NCI-H1436 treated with DMSO at 0.1 percent for 48 hours (cell line): ENCODE measurements at places on chromosomes 2 and 18.

DNA sequence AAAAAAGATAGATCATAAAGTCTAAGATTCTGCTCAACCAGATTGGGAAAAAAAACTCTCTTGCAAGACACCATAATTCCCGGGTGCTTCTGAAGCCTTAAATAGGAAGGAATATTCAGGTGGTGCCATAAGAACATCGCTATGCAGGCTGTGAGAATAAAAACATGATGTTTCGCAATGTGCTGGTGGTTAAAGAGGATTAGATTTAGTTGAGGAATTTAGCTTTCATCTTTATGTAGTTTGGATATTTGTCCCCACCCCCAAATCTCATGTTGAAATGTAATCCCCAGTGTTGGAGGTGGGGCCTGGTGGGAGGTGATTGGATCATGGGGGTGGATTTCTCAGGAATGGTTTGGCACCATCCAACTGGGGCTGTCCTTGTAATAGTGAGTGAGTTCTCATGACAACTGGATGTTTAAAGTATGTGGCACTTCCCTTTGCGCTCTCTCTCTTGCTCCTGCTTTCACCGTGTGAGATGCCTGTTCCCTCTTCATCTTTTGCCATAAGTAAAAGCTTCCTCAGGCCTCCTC is 132.2 kb downstream of the AKAIN1 start:
- no peak for DNase-seq

DNA sequence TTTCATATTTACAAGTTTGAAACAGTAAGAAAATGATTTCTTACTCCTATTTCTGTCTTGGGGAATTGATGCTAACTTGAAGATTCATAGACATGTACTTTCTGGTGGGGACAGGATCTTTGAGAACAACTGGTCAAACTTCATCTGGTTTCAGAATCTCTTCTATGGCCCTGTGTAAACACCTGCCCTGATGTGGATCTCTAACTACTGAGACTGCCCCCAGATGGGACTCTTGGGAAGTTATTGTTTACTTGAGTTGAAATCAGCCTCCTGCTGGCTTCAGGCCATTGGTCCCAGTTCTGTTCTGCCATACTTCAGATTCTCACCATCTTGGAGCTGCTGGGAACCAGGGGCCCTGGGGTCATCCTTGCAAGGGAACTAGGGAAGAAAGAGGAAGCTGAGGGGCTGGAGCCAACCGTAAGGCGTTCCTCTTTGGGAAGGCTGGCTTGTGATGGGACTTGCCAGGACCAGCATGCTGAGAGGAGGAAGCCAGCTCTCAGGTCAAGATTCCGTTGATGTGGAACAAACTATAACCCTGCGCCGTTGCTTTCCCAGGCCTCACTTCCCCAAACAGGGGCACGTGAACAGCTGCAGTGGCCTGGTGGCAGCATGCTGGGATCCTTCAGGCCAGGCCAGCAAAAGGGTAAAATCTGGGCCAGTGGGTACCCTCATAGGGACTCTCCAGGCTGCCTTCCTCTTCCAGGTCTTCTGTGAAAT is 135.5 kb upstream of the CXCR4 start:
- DNase-seq: no peak

DNA sequence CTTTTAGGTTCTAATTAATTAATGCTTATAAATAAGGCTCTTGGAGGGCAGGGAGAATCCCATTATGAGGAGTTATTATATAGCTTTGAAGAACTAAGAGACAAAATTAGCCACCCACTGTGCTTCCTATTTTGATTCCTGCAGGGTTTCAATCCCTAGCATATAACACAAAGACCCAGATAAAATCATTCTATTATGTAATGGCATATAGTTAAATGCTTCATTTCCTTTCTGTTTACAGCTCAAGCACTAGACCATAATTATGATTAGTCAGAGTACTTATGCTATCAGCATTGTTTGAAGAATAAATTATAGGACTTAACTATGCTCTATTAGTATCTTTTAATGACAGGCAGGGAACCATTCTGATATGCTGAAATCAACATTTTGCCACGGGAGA is 9.1 kb downstream of the GPR155 start:
- peak; percentile 80 for DNase-seq

GRCh38 chr2:54672590-54673456 is 50.6 kb upstream of the EML6 start:
- no peak for DNase-seq

DNA sequence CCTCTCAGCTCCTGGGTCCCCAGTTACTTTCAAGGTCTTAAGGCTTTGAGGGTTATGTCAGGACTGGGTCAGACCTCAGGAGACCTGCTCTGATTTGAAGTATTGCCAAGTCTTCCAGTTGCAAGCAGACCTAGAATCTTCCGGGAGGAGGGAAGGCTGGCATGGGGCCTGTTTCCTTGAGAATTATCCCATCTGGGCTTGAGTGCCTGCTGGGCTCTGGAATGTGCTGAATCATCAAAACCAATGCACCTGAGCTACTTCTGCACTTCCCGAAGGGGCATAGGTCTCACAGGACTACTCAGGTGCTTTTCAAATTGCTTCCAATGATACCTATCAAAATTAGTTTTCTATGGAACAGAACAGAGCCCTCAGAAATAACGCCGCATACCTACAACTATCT is 327.3 kb downstream of the XIRP2 start:
- DNase-seq: no peak

DNA sequence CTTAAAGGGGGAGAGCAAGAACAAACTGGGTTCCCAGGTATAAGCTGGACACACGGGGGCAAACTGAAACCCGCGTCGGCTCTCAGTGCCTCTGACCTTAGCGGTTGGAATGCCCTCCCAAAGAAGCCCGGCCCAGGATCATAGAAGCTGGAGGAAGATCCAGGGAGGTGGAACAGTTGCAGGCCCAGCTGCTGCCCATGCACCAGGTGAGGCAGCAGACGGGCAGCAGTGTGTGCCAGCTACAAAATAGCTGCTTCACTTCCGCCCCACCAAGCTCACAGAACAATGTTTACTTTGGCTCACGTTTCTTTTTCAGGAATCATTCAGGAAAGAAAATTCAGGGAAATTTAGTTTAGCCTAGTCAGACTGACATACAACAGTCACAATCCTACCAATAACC is 3.9 kb upstream of the ERMN start:
- DNase-seq: no peak

GRCh38 chr2:196915507-196916189 is 10.9 kb downstream of the PGAP1 start:
- DNase-seq: no peak

GRCh38 chr2:185644828-185645227 is 93.8 kb upstream of the FSIP2 start:
- DNase-seq: no peak

DNA sequence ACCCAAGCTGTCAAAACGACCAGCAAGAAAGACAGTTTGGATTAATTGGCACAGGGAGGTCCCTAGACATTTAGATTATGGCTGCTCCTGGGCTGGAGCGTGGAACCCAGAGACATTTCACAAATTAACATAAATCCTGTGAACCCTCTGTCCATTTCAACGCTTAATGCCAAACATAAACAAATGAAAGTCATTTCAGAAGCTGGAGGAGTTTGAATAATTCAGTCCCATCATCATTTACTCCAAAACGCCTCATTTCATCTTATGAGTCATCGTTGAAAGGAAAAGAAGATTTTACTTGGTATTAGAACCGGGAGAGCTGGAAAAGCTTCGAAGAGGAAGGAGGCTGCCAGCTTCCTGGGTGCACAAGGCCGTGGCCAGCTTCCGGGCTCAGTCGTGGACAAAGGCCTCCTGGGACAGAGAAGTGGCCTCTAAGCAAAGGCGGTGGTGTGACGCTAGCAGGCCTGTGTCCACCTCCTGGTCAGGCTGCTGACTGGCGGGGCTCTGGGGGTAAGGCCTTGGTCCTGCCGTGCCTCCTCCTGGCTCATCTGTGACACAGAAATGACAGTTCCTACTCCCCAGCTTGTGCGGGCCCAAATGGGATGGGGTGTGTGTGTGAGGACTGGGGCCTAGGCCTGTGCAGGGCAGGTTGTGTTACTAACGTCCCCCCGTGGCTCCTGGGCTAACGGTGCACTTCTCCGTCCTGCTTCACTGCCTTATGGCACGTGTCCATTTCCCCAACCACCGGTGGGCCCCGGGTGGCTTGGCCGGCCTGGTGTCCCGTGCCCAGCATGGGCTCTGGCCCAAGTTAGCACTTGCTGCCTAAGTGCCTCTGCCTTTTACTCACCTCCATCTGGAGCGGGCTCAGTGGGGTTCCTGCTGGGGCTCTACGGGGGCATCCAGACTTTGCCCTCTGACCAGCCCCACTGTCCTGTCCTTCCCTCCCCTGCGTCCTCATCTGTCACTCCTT is 71.6 kb downstream of the RRM2 start:
- DNase-seq: no peak

- no peak for DNase-seq
Measured at GRCh38 chr2:233979748-233980147, 62.6 kb downstream of the TRPM8 start.

DNA sequence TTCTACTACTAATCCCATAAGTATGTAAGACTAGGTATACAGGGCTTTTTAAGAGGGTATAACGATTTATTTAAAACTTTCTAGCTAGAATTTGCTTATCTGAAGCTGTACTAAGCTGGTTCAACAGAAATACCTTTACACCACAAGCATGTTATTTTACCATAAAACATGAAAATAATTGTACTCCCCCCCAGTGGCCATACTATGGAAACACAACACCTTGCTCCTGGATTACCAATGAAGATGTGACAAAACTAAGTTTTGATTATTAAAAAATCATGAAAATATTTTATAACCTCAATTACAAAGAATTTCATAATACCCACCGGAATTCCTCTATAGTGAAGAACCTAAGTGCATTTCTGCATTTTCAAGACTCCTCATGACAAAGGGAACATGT is 27.3 kb downstream of the LPIN2 start:
- DNase-seq: no peak

- DNase-seq: no peak
Measured at GRCh38 chr2:38467768-38468455, 90.8 kb upstream of the ATL2 start.

GRCh38 chr2:224986477-224986876 is 55.8 kb downstream of the DOCK10 start:
- no peak for DNase-seq

- peak; percentile 75 for DNase-seq
Measured at GRCh38 chr2:164903951-164904350, 51.4 kb downstream of the SLC38A11 start.

DNA sequence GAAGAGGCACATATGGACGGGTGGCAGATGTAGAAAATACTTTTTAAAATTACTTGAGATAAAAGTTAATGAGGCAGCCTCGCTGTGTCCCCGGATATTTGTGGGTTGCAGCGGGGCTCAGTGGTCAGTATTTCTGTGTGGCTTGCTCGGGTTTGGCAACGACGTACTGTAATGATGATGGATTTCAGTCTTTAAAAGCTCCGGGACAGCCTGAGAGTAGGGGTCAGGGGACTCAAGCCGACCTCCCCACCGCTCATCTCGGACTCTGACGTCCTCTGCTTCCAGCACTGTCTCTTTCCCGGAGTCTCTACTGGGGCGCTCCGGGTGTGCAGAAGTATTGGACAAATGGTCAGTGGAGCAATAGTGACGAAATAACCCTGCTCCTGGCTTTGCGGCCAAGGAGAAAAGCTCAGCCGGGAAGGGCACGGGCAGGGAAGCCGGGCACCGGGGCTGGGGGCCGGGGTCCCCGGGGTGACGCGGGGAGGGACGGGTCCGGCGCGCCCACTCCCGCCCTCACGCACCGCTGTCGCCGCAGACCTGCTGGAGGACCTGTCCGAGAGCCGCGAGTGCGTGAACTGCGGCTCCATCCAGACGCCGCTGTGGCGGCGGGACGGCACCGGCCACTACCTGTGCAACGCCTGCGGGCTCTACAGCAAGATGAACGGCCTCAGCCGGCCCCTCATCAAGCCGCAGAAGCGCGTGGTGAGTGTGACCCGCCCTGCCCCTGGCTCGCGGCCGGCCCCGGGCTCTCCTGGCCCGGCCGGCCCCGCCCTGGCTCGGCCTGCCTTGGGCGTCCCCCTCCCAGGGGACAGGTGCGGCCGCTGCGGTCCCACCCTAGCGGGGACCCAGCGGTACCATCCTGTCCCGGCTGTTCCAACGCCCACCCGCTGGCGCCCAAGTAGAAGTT is 7.3 kb downstream of the GATA6 start:
- no peak for DNase-seq

- no peak for DNase-seq
Measured at GRCh38 chr2:21123473-21124393, at the start of gene TDRD15. Gene TDRD15 (plus strand): TSS chr2:21123968. CDS start chr2:21137468, 13,500 bp downstream.
